ENCODE measurements at places on chromosomes 6 and 20. TPM values are rescaled to one million over a fixed set of nuclear protein-coding genes. Genes with fewer than 3 reads are reported as not detected.

Gene CCN6
- 0.26 TPM for total RNA-seq

Gene LINC00237
- not detected for total RNA-seq

Gene IL17A
- 11.9 TPM for total RNA-seq

Gene PGC
- not detected for total RNA-seq

Gene TRIM31
- not detected for total RNA-seq

Gene VSTM2L
- total RNA-seq: not detected

Gene ABHD16B
- total RNA-seq: 0.11 TPM

Gene CGA
- total RNA-seq: not detected

Gene BMP2
- not detected for total RNA-seq

Gene SYCP2L
- total RNA-seq: 0.25 TPM

Gene PDE10A
- total RNA-seq: not detected

Gene TMC2
- total RNA-seq: not detected

Gene PPP1R3D
- total RNA-seq: 4.7 TPM

Gene WFDC5
- total RNA-seq: 0.23 TPM

Gene LAMA2
- 0.65 TPM for total RNA-seq

Gene CFAP61
- 0.39 TPM for total RNA-seq

Gene BCLAF1
- total RNA-seq: 223 TPM

Gene SNAI1
- total RNA-seq: 0.25 TPM

Gene MCHR2
- total RNA-seq: not detected

Gene SMOC2
- total RNA-seq: not detected

Gene FNDC11
- 0.18 TPM for total RNA-seq

Gene PLN
- total RNA-seq: not detected

Gene PRL
- not detected for total RNA-seq

Gene MAVS
- total RNA-seq: 25.9 TPM

Gene ASIP
- total RNA-seq: not detected

Gene NRSN1
- not detected for total RNA-seq

Gene NOX3
- not detected for total RNA-seq

Gene RRAGD
- total RNA-seq: 20.1 TPM

Gene TAAR8
- total RNA-seq: not detected

Gene HDGFL1
- total RNA-seq: not detected

Gene MACROD2
- not detected for total RNA-seq

Gene SOX4
- total RNA-seq: 2.3 TPM

Gene HLA-DQB2
- total RNA-seq: 0.61 TPM

Gene MYB
- total RNA-seq: 29.2 TPM

Gene SIRPD
- total RNA-seq: not detected

Gene PRPH2
- not detected for total RNA-seq

Gene CLVS2
- total RNA-seq: not detected

Gene SAMD5
- not detected for total RNA-seq

Gene GMPR
- 1.6 TPM for total RNA-seq

Gene AVP
- total RNA-seq: not detected

Gene CCN2
- not detected for total RNA-seq
